ENCODE measurements at places on chromosomes 12 and 14.

DNA sequence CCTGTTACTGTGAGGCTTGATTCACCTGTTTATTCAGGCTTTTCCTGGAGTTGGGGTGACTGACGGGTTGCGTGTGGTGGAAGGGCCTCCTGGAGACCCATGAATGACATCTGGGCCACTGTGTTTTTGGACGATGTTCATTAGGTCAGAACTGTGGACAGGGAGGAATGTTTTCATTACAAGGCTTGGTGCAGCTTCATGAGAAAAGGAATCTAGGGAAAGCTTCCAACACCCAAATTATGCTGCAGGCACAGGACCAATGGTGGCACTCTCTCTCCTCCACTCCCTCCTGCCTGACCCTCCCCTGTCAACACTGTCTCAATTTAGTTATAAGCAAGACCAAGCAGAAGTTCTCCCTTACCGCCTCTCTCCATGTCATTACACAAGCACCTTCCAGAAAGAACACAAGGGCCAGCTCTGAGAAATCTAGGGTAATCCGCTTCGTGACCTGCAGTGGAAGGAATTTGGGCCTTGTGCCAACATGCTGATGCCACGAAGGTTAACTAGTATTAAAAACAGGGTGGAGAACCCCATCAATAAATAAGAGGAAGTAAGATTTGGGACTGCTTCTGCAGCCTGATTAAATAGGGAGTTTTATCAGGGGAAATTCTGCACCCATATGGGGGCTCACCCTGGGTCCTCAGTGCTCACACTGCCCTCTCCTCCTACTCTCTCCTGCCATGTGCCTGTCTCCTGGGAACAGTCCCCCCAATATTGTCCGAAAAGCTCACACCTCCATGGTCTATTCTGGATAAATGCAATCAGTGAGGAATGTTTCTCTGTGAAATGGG lies 200.3 kb downstream of the KTN1 start:
- no peak for DNase-seq

DNA sequence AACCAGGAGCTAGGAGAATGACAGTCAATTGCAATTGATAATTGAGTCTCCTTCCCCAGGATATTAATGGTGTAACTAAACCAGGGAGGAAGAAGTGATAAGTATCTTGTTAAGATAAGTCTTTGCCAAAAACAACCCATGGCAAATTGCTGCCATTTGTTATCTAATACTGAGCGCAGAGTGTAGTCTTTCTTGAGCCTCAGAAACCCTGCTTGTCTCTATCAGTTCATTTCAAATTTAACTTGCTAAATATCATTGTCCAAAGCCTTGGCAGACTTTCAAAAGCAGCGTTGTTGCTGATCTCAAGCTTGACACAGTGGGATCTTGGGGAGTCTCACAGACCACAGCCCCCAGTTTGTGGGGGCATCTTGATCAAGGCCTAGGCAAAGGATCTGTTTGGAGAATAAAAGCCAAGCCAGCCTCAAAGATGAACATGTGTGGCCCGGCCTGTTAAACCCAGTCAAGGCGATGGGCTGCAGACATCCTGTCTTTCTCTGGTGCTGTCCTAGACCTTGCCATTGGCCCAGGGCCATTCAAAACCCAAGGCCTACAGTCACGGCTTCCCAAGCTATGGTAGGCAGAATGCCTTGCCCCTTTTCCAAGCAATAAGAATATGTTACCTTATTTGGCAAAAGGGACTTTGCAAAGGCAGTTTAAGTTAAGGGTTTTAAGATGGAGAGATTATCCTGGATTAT lies 164.2 kb downstream of the CHST11 start:
- no peak for DNase-seq

DNA sequence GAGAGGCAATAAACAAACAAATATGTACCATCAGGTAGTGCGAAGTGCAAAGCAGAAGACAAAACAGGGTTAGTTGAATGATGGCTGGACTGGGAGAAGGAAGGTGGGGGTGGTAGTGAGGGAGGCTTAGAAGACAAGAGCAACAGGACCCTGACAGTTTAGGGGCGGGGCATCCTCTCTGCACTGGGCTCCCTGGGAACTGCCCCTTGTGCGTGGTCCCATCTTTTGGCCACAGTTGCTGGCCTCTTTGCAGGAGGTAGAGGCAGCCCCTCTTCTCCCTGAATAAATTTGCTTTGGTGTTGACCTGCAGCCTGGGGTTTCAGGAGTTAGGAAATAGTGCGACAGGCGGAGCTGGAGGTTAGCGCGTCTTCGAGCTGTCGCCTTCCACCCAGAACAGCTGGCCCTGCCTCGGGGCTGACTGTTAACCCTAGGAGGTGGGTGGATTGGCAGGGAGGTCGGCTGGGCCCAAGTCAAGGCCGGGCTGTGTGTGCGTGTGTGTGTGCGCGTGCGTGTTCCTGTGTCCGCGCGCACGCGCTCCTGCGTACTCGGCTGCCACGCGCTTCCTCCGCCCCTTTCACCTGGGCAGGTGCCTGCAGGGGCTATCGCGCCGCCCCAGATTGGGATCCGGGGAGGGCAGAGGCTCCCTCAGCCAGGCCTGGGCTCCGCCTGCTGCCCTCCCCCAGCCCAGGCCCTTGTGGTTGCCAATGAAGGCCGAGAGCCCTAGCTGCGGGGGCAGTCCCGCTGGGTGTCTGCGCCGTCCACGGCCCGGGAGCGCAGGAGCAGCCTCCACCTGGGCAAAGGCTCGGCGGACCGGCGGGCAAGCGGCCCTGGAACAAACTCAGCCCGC lies 180.8 kb downstream of the ADCK1 start:
- no peak for DNase-seq

DNA sequence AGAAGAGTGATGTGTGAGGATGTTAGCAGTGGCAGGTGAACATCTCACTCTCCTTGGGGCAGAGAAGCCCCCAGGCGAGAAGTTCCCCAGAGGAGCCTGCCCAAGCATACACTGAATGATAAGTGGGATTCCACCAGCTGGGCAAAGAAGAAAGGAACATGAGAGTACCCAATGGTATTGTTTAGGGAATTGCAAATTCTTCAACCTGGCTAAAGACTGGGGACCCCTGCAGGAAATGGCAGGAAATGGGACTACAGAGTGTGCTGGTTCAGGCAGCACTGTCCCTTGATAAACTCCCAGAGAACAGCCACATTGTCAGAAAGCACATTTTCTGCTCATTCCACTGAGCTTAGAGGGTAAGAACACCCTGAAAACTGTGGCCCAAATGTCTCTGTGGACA lies 121.3 kb downstream of the RPS29 start:
- DNase-seq = no peak

GRCh38 chr12:92593734-92594402 lies 108.9 kb upstream of the PLEKHG7 start:
- DNase-seq = peak; percentile 87

All from activated CD4-positive, alpha-beta memory T cell treated with anti-CD3 and anti-CD28 coated beads for 36 hours (primary cell).